ENCODE measurements at places on chromosomes 3 and 15.

DNA sequence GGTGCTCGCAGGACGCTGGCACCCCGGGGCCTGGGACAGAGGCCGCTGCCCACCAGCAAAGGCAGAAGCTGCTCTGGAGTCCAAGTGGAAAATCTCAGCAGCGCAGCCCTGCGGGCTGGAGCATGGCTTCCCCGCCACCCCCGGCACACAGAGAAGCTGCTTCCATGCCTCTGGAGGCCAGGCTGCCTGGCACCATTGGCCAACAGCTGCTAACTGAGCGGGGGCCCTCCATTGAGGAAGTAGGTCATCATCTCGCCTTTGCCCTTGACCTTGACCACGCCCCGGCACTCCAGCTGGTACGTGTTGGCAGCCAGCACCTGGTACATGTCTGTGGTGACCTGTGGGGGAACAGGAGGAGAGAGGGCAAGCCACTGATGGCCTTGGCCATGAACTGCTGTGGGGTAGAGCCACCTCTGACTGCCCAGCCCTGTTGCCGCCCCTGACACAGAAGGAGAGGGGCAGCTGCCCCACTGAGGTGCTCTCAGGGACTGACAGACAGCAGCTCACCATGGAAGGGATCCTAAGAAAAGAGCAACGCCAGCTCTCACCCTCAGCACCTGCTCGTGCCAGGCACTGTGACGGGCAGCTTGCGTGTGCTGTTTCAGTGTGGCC, 82.8 kb downstream of the SEC22A start:
- DNase-seq, result no peak

DNA sequence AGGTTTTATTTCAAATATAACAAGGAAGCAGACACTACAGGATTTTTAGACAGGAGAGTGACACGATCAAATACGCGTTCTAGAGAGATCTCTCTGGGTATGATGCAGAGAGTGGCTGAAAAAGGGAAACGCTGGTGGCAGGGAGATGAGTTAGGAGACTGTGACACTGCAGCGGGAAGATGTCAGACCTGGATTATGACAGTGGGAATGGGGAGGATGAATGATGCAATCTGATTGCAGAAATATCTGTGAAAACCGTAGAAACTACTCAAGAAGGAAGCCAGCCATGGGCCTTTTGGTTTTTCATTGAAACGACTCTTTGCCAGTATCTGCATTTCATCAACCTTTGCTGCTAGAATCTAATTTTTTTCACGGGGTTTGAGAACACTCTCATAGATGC, 157.9 kb downstream of the FAM43A start:
- no peak for DNase-seq

DNA sequence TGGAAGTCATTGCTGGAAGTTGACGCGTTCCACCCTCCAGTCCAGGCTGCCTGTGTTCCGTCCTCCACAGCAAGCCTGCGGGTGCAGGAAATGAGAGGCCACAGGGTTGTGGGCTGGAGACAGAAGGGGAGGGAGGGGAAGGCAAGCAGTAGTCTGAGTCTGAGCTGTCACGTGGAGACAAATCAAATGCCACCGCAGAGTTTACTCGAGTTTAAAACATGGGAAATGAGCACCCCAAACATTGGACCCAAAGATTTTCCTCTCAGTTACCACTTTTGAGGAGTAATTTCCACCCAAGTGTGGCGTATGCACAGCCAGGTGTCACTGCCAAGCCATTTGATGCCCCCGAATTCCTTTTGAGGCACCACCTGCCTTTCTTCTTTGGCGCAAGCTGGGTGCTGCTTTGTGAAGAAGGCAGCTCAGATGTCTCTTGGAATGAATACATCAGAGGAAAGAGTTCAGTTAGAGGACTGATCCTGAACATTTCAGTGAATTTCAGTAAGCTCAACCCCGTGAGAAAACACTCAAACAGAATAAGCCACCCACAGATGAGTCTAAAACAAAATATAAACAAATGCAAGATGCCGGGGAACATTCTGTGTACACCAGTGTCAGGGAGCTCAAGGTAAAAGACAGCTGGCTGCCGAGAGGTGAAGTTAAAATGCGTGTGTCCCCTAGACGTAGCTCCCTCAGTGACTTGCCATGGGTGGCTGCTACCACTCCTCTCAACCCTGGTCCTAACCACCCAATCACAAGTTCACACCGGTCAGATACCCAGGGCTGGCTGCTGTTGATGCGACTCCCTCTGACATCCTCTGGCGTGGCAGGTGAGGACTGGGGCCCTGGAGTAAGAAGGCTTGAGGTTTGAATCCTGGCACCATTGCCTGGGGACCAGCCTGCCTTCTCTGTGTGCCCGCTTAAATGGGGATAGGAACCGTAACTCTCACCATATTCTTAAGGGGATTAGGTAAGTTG, 203.8 kb downstream of the UACA start:
- no peak for DNase-seq

GRCh38 chr3:184129012-184129411, 6.1 kb upstream of the EIF2B5 start:
- DNase-seq, result no peak

DNA sequence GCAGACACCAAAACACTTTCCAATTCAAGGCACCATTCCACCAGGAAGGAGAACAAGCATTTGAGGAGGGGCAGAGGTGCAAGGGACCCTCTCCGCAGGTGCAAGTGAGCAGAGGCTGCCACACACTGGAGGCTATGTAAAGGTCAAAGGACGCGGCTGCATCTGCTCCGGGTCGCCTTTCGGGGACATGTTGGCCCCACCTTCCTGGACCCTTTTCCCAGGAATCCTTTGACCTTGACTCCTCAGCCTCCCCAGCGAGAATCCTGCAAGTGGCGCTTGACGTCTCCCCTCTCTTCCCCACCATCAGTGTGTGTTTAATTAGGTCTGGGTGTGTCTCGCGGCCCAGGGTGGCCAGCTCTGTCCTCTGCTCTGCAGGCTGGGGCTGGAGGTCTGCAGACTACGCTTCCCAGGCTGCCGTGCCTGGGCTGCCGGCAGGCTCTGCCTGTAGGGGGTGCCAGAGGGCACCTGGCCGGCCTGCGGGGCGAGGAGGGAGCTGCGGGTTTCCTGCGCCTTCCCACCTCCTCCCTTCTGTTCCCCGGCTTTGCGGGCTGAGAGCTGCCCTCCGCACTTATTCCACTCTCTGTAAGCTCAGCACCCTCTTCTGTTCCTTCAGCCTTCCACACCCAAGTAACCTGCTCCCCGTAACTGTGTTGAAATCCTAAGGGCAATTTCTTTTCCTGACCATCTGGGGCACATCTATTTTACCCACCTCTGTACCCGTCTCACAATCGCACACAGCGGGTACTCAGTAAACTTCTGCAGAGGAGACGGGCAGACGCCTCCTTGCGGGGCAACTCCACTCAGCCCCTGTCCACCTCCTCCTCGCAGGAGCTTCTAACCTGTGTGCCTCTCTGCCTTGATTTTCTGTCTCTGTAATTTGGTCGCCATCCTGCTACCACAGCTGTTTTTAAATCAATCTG, 129.8 kb downstream of the NSMCE3 start:
- DNase-seq, result peak; percentile 25

GRCh38 chr3:14474363-14475081, 65.6 kb downstream of the GRIP2 start:
- no peak for DNase-seq

- no peak for DNase-seq
Observed at GRCh38 chr3:196311-197148, at the start of gene CHL1. Gene CHL1, plus strand, starts transcription at chr3:196763. Its CDS starts 123,014 bp downstream, at chr3:319777.

DNA sequence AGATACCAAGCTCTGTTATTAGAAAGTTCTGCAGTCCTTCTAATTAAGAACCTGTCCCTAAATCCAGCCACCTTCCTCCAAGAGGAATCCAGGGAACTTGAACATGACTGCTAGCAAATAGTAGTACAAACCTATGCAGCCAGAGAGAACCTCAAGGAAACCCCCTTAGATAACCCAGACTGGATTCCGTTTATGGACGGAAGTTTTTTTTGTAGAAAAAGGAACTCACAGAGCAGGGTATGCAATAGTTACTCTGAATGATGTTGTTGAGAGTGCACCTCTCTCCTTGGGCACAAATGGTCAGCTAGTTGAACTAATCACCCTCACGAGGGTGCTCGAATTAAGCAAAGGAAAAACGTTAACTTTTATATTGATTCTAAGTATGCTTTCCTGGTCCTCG, 40.8 kb downstream of the TM4SF18 start:
- DNase-seq, result no peak

DNA sequence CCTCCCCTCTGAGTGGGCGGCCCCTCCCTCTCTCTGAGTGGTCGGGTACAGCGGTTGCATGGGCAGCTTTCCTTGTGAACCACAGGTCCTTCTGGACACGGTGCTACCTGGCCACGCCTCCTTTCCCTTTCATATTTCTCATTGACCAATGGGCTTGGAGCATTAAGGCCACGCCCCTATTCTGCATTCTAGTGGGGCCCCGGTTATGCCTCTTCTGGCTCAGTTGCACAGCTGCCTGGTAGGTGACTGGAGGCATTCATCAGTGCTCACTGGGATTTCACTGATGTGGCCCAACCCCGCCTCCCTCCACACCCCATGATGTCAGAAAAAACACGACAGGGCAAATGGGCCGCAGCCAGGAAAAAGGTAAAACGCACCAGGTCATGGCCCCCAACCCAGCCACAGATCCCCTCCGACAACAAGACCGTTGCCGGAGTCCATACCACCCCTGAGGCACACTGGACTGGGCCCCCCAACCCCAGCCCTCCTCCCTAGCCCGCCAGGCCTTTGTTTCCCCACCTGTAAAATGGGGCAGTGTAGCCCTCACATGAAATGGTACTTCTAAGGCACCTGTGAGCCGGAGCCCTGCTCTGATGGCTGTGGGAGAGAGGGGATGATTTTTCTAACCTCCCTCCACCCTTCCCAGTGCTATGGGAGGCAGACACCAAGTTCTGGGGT, 26.3 kb downstream of the NGRN start:
- no peak for DNase-seq

DNA sequence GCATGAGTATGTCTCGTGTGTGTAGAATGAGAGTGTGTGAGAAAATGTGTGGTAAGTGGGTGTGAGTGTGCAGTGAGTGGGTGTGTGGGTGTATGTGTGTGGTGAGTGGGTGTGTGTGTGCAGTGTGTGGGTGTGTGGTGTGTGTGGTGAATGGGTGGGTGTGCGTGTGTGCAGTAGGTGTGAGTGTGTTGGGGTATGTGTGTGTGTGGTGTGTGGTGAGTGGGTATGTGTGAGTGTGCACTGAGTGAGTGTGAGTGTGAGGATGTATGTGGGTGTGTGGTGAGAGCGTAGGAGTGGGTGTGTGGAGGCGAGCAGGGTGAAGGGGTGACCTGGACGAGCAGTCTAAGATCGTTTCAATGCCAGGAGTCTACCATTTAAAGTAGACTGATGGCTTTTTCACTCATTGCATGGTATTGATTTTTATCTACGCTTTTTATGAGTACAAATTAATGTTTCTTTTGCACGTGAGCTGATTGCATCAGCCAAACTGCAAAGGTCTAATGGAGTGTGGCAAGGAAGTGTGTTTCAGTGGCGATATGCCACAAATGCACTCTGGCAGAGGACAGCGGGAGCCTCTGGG, 1.6 kb upstream of the CPN2 start:
- no peak for DNase-seq

DNA sequence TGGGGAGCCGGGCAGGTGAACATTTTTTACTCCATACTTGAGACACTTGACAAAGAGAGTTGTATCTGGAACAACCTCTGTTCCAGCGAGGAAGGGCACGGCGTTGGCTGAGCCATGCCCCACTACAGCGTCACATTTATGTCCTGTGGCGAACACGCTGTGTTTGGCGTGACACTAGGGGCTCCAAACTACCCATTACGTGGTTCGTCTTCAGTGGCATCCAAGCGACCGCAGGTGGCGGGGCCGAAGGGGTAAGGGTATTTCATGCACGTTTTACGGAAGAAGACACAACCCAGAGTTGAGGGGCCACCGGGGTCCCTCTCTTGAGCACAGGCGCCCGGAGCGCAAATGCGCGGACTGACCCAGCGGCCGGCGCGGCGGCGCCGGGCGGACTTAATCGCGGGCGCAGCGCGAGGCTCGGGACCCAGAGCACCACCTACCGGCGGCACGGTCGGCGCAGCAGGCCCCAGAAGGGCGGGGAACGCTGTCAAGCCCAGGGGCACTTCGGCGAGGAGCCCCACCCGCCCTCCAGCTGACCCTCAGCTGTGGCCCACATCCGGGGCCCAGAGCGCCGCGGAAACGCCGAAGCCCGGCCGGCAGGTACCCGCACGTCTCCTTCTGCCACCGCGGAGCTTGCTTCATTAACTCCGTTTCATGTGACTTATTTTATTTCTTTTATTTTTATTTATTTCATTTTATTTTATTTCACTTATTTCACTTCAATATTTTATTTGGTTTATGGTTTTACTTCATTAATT, 36.4 kb upstream of the TRIM71 start:
- DNase-seq, result peak; percentile 57

DNA sequence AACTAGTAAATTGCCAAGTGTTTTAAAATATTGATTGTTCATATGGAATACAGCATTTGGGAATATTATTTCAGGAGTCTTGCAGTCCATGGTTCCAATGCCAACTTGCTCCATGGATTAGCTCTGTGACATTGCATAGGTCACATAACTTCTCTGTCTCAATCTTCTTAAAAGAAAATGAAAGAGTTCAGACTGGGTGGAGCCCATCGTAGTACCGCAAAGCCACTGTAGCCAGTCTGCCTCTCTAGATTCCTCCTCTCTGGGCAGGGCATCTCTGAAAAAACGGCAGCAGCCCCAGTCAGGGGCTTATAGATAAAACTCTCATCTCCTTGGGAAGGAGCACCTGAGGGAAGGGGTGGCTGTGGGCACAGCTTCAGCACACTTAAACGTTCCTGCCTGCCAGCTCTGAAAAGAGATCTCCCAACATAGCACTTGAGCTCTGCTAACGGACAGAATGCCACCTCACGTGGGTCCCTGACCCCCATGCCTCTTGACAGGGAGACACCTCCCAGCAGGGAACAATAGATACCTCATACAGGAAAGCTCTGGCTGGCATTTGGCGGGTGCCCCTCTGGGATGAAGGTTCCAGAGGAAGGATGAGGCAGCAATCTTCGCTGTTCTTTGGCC, 168.8 kb upstream of the CNTN4 start:
- no peak for DNase-seq

DNA sequence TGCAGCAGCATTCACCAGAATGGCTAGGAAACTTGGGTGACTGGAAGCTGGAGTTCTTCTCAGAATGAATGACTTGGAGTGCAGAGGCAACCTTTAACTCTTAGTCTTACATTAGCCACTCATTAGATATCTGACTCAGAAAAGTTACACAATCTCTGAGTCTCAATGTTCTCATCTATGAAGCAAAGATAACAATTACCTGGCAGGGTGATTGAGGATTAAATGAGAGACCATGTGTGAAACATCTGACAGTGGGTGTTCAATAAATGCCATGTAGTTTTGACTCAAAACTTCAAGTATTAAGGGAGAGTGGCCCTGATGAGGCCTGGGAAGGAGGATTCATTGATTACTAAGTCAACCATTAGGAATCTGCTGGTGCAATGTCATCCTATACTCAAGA, 48.3 kb downstream of the MRPL3 start:
- no peak for DNase-seq

GRCh38 chr15:84874981-84875699, 9.3 kb upstream of the SLC28A1 start:
- DNase-seq, result no peak

- no peak for DNase-seq
Observed at GRCh38 chr3:191303596-191303995, 25.6 kb upstream of the CCDC50 start.

All from stimulated activated CD4-positive, alpha-beta T cell treated with anti-CD3 and anti-CD28 coated beads, Interleukin-1b, Interleukin-23, amount 100 ng/mL, for 24 hours (primary cell).